ENCODE measurements at places on chromosomes 6 and 20.

GRCh38 chr6:114055349-114055748 lies 84.4 kb upstream of the HDAC2 start:
- DNase-seq: no peak

DNA sequence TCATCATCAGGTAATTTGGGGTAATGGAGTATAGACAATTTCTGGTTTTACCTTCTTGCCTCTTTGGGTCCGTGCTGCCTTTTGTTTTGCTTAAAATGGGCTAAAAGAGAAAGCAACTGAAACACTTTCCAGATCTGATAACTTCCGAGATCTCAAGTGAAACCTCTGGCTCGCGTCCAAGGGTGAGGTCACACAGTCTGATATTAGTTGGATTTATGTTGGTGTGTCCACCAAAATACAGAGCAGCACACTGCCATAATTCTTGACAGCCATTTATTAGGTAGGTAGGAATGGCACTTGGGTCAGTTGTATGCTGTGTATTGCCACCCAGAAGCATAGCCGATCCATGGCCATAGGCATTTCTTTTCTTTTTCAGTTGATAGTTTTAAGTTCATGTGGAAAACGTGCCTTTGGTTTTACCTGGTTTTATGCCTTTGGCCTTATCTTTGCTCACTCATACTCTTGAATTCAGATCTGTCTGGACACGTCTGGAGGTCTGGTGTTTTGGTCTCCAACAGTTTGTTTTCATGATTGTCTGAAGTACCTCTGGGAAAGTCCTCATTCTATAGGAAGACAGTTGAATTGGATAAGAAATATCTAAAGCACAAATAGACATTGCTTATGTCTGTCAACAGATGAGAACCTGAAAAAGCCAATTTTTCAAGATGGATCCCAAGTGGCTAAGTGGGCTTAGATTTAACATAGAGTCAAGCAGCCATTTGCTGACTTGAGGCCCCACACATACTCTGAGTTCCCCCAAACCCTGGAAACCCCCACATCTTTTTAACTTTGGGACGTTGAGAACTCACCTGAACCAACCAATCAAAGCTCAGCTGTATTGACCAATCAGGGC lies 320.8 kb downstream of the SOX4 start:
- DNase-seq: no peak

DNA sequence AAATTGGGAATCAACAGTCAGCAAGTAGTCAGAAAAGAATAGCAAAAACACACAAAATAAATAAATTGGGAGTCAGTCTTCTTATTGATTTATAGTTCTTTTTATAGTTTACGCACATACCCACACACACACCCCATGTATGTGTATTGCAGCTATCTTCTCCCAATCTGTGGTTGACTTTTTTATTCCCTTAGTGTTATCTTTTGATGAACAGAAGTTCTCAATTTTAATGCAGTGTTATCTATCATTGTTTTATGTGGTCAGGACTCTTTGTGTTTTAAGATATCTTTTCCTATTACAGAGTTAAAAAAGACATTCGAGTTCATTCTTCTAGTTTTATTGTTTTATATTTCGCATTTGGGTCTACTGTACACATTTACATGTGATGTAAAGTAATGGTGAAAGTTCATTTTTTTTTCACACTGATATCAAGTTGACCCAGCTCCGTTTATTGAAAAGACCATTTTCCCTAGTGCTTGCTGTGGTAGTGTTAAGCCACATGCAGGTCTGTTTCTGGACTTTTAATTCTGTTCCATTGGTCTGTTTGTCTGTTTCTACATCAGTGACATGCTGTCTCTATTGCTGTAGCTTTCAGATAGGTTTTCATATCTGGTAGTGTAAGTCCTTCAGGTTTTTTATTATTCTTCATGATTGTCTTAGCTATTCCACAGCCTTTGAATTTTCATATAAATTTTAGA lies 78.4 kb downstream of the ZFAND3 start:
- no peak for DNase-seq

DNA sequence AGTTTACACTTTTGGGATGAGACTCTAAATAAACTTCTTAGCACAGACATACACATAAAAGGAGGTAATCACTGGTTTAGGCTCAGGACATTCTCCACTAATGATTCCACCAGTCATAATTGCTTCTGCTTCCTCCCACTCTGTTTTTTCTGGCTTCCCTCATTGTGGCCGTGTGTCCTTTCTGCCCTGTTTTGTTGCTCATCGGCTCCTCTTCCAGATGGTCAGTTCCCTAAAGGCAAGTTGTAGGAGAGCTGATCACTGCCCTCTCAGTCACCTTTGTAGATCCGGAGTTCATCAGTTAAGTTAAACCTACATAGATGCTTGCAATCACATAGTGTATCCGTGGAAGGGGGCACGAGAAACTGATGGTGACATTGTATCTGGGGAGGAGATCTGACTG lies 200.5 kb upstream of the ARG1 start:
- DNase-seq: no peak

- DNase-seq: no peak
These were observed 611.9 kb downstream of the DHX35 start for GRCh38 chr20:39574061-39574460.

DNA sequence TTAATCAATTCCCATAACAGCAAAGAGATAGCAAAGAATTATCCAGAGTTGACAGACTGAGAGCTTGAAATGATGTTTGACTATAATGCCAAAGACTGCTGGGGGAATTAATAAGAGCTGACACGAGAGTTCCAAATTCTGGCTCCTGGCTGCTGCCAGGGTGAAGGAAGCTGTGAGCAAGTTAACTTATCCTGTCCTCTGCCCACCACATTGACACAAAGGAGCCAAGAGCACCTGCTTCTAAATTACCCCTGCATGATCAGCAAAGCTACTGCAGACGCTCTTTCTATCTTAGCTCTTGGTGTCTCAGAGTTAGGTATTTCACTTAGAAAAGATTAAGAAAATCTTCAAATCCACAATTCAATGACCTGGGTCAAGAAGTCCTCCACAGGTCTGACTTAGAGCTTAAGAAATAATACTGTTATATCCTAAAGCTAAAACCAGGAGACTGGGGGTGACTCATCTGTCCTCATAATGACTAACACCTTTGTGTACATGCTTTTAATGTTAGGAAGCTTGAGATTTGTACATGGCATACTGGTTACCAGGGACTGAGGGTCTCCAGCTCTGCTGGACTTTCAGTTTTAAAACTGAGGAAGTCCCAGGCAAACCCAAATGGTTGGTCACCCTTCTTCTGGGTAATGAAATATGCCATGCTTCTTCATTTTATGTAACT lies 13.2 kb upstream of the FRK start:
- DNase-seq: peak; percentile 75

- DNase-seq: no peak
These were observed 1.4 kb upstream of the MAN1A1 start for GRCh38 chr6:119350952-119351372.

DNA sequence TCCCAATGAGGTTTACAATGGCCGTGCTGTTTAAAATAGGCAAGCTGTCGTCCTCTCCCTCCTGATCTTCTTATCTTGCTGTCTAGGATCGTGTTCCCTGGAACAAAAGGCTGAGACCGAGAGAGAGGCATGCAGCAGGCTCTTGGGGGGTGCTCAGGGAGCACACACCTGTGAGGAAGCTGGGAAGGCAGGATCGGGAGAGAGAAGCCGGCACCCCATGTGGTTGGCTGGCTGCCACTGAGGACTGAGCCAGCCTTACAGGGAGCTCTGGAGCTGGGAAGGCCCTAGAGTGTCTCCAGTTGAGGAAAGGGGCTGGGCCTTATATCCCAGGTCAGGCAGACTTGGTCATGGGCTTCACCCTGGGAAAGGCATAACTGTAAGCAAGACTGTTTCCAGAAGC lies 184.2 kb downstream of the LY86 start:
- no peak for DNase-seq

DNA sequence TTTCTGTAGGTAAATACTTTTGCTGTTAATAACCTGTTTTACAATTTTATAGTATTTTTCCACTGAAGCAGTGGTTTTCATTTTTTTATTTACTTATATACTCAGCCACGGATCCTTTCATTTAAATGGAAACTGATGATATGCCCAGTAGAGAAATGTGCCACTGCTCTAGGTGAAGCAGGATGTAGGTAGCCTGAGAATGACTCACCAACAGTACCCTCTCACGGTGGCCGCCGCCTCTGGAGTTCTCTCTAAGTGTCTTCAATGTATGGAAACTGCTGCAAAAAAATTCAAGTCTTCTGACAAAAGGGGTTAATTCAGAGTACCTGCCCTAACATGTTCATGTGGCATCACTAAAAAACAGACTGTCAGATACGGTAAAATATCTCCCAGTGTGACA lies 6.4 kb downstream of the EYA4 start:
- no peak for DNase-seq

GRCh38 chr6:1917626-1918371 lies 308.1 kb downstream of the FOXC1 start:
- DNase-seq: peak; percentile 44

DNA sequence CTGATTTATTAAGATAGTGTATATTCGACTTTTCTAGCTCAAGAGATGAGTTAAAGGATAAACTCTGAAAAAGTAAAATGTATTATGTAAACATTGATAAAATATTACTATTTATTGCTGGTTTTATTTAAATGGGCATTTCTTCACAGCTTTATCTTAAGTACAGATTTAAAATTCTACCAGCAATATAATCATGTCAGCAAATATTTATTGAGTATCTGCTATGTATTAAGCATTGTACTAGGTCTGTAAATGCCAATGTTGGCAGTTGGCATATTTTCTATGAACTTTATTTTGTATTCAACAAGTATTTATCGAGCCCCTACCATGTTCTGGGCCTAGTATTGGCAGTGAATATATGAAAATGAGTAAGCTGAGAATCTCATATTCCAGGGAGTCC lies 231.0 kb downstream of the FARS2 start:
- no peak for DNase-seq

GRCh38 chr6:19995575-19996257 lies 158.5 kb downstream of the ID4 start:
- no peak for DNase-seq

DNA sequence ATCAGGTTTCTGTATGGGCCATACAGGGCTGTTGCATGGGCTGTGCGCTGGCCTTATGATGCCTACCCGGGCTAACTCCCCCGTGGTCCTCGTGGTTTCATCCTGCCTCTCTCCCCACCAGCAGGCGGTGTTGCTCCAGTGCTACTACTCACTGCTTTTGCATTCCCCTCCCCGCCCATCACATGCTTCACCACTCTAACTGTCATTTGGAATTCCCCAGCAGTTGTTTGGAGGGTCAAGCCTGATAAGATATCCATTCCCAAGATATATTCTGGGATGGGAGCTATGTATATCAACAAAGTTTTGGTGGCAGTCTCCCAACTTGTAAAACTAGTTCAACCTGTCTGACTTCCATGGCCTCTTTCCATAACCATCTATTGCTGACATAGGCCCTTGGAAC lies 233.2 kb upstream of the SOX4 start:
- DNase-seq: no peak

Measured in HepG2 (cell line).